ENCODE measurements at places on chromosomes 13 and 19. TPM values are rescaled to one million over a fixed set of nuclear protein-coding genes. Genes with fewer than 3 reads are reported as not detected.

TLE2 gene
- 26.1 TPM for total RNA-seq

CCDC8 gene
- 0.46 TPM for total RNA-seq

IGFL1 gene
- not detected for total RNA-seq

PLIN4 gene
- 193 TPM for total RNA-seq

CATSPERD gene
- total RNA-seq: not detected

KLF1 gene
- not detected for total RNA-seq

FBXL3 gene
- total RNA-seq: 58.2 TPM

PSG7 gene
- not detected for total RNA-seq

FSD1 gene
- total RNA-seq: not detected

LHB gene
- 1.9 TPM for total RNA-seq

FGF9 gene
- total RNA-seq: not detected

ZNF430 gene
- total RNA-seq: 1.4 TPM

ONECUT3 gene
- total RNA-seq: not detected

DNA sequence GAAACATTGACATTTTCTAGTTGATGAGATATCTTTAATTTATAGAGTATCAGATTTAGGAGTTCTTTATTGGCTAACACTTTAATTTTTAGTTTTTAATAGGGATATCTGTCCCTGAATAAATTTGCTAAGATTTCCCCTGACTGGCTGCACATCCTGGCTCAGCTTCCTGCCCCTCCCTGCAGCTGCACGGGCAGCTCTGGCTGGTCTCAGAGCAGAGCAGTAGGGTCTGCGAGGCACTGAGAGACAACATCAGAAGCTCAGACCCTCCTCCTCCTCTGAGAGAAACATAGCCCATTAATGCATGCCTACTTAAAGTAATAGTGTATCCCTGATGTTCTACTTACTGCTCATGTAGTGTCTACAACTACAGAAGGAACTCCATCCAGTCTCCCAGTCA lies 139.2 kb downstream of the TNFSF13B start:
- no peak for DNase-seq

- DNase-seq: no peak
Observed at GRCh38 chr13:29969286-29969685, 118.9 kb upstream of the UBL3 start.

GRCh38 chr19:15280048-15280725 lies 47.9 kb upstream of the EPHX3 start:
- peak; percentile 94 for DNase-seq

DNA sequence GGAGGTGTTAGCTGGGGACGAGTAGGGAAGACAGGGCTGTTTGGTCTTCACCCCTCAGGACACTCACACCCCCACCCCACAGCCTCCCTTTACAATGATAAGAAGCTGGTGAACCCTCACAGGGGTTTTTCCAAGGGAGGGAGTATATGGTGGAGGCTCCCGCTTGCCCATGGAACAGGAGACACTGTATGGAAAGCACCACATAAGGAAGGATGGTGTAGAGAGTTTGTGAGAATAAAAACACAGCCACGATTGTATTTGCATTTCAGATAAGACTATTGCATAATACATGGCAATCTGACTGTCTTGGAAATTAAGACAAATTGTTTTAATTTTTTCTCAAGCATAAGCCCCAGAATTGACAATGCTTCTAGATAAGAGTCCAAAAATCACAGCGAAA lies 46.9 kb downstream of the TNFSF13B start:
- DNase-seq: no peak

DNA sequence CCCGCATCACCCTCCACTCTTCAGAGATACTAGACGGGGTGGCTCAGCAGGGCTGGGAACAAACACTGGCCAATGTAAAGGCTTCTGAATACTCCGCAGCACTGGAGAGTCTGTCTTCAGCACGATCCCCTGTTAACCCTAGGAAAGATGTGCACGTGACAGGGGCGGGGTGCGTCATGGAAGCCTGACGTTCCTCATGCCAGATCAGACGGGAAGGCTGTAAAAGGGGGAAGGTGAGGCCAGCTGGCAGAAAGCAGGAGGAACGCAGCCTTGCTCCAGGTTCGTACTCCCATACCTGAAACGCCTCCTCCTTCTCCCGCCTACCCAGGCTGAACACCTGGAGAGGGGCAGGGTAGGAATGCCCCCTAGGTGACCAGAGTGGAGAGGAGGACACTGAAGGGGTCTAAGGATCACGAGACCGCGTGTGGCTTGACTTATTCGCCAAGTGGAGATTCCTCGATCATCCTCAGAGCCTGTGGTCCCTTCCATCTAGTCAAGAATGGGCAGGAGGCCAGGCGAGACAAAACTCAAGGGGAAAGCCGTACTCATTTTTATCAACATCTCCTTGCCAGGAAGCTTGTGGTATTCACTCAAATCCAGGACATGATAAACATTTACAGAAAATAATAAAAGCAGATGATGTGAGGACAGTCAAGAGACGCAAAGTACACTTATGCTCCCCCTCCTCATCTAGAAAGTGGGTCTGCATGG lies 18.2 kb upstream of the FFAR2 start:
- no peak for DNase-seq

DNA sequence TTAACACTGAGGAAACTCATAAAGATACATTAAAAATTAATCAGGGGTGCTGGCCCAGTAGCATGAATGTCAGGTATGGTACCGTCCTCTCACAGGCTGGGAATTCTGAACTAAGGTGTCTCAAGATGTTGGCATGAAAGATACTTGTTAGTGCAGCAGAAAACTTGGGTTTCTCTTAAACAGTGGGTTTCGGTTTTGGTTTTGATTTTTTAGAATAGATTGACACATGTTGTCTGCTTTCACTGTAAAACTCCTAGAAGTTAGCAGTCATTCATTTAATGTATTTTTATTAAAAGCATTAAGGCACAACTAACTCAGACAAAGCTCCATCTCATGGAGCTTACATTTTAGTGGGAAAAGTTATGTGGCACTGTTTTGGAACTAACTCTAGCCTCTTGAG lies 3.5 kb upstream of the OBI1 start:
- no peak for DNase-seq

GRCh38 chr13:101139081-101139480 lies 277.2 kb downstream of the NALCN start:
- no peak for DNase-seq

DNA sequence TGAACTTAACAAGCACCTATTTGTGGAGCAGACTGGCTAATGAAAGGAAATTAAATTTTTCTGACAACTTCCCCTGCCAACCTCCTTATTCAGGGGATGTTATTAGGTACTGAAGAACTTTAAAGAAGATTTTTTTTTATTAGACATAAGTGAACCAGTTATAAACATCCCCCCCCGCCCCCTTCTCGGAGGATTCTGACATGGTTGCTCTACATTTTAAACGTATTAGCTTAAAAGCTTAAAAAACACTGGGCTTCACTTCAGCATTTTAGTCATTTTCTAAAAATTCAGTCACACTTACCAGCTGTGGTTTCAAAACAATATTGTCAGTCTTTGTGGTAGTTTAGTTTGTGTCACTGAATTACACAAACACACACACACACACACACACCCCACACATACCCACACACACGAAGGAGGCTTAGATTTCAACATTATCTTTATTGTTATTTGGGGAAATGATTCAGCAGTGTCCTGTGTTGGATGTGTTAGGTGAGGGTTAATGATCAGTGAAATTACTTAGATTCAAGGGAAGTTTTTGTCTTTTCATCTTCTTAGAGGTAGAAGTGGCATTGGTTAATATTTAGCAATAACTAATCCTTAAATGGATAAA lies 145.7 kb downstream of the PCCA start:
- DNase-seq: no peak

DNA sequence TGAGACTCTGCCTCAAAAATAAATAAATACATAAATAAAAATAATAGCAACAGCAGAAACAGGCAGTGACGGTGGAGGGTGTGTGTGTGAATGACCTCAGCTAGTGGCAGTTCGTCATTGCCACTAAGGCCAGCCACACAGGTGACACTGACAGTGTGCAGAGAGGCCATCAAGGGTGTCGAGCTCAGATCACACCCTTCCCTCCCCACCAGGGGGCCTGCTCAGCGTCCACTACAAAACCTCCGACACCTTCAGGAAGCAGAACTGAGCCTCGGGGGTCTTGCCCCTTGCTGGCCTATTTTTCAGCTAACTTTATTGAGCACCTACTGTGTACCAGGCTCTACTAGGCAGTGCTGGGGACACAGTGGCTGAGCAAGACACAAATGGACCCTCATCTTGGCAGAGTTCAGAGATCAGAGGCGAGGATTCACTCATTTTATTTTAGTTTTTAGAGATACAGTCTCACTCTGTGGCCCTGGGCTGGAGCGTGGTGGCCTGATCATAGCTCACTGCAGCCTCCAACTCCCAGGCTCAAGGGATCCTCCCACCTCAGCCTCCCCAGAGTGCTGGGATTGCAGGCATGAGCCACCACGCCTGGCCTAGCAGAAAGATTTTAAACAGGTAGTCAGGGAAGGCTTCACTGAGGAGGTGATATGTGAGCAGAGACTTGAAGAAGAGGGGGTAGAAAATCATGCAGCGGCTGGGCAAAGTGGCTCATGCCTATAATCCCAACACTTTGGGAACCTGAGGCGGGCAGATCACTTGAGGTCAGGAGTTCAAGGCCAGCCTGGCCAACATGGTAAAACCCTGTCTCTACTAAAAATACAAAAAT lies 30.3 kb upstream of the SEMA6B start:
- DNase-seq: no peak

- DNase-seq: no peak
Observed at GRCh38 chr19:31356587-31357314, 7.5 kb upstream of the TSHZ3 start.

DNA sequence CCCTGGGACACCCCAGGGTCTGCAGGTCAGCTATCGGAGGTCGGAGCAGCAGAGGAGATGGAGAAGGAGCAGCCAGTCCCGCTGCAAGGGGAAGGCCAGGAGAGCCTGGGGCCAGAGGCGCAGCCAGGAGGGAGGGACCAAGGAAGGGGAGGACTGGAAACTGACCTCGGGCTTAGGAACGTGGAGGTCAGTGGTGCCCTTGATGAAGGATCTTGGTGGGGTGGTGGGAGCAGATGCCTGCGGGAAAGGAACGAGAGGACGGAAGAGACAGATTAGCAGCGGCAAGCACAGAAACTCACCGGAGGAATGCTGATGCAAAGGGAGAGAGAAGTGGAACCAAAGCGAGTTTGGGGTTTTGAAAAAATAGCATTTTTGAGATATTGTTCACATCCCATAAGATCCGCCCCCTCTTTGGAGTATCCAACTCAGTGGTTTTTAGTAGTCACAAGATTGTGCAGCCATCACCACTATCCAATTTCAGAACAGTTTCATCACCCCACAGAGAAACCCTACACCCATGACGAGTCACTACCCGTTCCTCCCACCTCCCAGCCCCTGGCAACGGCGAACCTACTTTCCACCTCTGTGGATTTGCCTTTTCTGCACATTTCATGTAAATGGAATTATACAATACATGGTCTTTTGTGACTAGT lies 22.1 kb downstream of the PLEKHF1 start:
- peak; percentile 92 for DNase-seq

DNA sequence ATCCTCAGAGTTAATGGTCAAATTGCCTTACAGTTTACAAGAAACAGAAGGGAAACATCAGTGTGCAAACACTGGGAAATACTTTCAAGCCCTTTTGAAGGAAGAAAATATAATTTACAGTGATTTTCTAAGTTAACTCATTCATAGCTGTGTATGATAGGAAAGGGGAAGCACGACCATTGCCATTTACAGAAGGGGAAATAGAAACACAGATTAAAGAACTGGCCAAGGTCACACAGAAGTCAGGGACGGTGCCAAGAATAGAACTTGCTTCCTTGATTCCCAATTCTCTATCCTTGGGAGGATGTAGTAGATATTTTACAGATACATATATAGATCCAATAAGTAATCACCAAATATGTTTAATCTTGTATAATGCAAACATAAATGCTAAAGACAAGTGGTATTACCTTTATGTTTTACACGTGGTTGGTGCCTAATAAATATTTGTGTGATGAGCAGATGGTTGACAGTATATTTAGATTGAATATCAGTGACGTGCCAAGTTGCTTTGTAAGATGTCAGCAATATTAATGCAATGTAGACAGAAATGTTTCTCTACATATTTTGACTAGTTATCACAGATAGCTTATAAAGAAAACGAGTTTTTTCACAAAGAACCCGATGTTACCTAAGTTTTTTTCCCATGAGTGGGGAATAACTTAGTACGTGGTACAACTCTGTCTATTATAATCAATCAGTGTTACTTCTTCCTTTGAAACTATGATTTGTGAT lies 73.1 kb downstream of the FLT1 start:
- DNase-seq: no peak

- DNase-seq: no peak
Observed at GRCh38 chr13:94753327-94753726, 41.0 kb upstream of the SOX21 start.

DNA sequence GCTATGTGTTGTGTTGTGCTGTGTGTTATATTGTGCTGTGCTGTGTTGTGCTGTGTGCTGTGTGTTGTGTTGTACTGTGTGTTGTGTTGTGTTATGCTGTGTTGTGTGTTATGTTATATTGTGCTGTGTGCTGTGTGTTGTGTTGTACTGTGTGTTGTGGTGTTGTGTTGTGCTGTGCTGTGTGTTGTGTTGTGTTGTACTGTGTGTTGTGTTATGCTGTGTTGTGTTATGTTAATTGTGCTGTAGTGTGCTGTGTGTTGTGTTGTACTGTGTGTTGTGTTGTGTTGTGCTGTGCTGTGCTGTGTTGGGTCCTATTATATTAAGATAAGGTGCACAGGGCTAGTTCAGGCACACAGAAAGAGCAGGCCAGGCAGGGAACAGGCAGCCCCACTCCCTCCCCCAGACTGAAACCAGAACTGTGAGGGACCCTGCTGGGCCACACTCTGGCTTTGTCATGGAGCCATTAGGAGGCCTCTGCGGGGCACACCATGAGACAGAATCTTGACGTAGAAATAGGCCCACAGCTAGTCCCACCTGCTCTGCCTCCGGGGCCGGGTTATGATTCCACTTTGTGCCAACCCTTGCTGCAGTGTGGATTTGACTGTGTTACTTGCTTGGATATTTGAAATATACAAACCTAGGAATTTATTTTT lies 12.1 kb downstream of the SOX1 start:
- DNase-seq: no peak

- no peak for DNase-seq
Observed at GRCh38 chr19:41131186-41131585, 17.0 kb downstream of the CYP2F1 start.

GRCh38 chr19:29679598-29680210 lies 14.4 kb downstream of the PLEKHF1 start:
- DNase-seq: peak; percentile 24

DNA sequence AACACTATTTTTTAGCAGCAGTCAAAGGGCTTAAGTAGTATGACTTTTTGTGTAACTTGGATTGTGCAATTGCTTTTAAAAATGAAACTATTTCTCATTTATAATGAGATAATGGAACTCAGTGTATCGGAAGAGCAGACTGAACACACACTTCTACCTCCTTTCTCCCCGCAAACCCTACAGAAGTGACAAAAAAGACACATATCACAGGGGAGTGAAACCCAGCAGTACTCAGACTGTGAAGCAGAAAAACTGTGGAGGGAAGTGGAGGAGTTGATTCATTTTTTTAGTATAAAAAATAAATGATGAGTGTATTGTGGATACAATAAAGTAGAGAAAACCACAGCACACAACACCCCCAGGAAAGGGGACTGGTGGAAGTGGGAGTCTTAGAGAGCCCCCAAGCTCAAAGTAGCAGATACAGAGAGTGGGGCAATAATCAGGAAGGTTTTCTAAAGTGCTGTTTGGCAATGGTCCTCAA lies 9.7 kb downstream of the LPAR6 start:
- DNase-seq: no peak

GRCh38 chr19:12669270-12670158 lies 2.9 kb downstream of the WDR83 start:
- peak; percentile 58 for DNase-seq
